ENCODE measurements at places on chromosomes 5 and 9.

- H3K27me3 ChIP-seq: no peaks in the 10 kb centered on the region
- DNase-seq: no peak
- H3K4me3 ChIP-seq: no peak overlapping the region
- H3K4me1 ChIP-seq: no peaks in the 10 kb centered on the region
Observed at GRCh38 chr5:127589309-127590030, 59.4 kb upstream of the CTXN3 start.

DNA sequence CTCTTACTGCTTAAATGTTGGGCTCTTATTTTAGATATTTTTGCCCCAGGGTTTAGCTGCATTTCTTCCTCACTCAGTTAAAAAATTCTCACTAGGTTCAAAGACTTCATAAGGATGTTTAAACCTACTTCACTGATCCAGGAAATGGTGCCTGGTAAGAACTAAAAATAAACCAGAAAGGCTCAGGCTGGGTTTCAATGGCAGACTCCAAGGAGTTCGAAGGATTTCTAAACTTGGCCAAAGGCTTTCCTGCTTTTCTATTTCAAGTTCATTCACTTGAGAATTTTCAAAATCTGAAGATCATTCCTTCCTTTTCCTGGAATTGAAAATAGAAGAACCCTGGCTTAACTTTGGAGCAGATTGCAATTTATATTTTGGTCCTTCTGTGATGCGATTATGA lies 193.0 kb upstream of the MAP1B start:
- no peak overlapping the region for H3K4me3 ChIP-seq
- peak overlapping the region; percentile 77 for H3K27ac ChIP-seq
- no peak for DNase-seq
- H3K27me3 ChIP-seq: no peaks in the 10 kb centered on the region

- H3K27me3 ChIP-seq: no peaks in the 10 kb centered on the region
- DNase-seq: no peak
- no peak overlapping the region for H3K27ac ChIP-seq
Observed at GRCh38 chr9:33241298-33241697, 1.3 kb downstream of the SPINK4 start.

DNA sequence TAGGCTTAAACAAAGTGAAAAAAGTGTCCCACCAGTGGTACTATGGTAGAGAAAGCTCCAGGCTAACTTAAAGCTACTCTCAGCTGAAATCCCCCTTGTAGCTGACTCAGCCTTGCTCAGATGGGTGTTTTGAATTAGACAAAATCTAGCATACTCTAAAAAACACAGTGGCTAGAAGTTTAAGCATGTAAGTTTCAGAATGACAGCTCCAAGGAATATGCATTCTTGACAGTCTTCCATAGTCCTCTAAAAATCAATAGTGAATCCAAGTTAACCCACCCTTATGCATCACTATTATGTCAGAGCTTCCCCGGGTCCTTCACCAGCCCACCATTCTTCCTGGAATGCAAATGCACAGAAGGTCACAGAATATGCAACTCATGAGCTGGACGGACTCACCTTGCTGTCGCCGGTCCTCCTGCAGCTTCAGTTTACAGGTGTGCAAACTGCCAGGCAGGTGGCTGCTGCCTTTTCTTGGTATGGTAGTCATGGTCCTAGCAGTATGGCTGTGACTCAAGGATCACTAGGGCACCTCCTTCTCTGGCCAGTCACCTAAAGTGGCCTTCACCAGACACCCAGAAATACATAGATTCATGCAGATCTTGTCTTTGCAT lies 668 bp downstream of the RANBP3L start:
- no peaks in the 10 kb centered on the region for H3K36me3 ChIP-seq
- peaks cover 10% of the 10 kb centered on the region for H3K4me1 ChIP-seq
- peak overlapping the region; percentile 75 for H3K27ac ChIP-seq
- no peaks in the 10 kb centered on the region for H3K27me3 ChIP-seq

DNA sequence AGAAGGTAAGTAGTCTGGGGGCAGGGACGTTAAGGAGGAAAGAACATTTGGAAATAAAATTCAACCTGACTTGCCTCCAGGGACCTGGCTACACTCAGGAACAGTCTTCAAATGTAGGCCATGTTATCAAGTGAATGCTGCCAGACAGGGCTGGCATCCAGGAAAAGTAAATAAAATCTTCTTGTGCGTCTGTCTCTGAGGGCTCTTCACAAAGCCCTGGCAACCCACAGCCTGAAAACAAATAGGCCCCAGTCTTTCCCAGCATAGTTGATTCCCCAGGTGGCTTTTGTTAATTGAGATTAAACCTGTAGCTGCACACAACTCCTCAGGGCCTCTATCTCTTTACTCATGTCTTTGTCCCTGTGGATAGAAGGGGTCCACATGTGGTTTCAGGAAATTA lies 55.4 kb downstream of the STK32A start:
- DNase-seq: no peak
- H3K4me3 ChIP-seq: no peak overlapping the region
- no peaks in the 10 kb centered on the region for H3K4me1 ChIP-seq
- no peaks in the 10 kb centered on the region for H3K36me3 ChIP-seq
- H3K27me3 ChIP-seq: no peaks in the 10 kb centered on the region
- H3K27ac ChIP-seq: no peak overlapping the region

- H3K4me3 ChIP-seq: no peak overlapping the region
- DNase-seq: no peak
- peaks cover 3% of the 10 kb centered on the region for H3K4me1 ChIP-seq
Observed at GRCh38 chr5:10578869-10579268, 15.0 kb downstream of the ANKRD33B start.

- H3K27me3 ChIP-seq: no peaks in the 10 kb centered on the region
- peaks cover 12% of the 10 kb centered on the region for H3K4me1 ChIP-seq
- H3K27ac ChIP-seq: no peak overlapping the region
- no peak for DNase-seq
- H3K4me3 ChIP-seq: no peak overlapping the region
Observed at GRCh38 chr9:124661271-124661670, 109.8 kb downstream of the NR6A1 start.

GRCh38 chr5:158525663-158526062 lies 574.1 kb downstream of the EBF1 start:
- no peaks in the 10 kb centered on the region for H3K36me3 ChIP-seq
- no peak overlapping the region for H3K27ac ChIP-seq
- no peaks in the 10 kb centered on the region for H3K27me3 ChIP-seq
- peaks cover 4% of the 10 kb centered on the region for H3K4me1 ChIP-seq

DNA sequence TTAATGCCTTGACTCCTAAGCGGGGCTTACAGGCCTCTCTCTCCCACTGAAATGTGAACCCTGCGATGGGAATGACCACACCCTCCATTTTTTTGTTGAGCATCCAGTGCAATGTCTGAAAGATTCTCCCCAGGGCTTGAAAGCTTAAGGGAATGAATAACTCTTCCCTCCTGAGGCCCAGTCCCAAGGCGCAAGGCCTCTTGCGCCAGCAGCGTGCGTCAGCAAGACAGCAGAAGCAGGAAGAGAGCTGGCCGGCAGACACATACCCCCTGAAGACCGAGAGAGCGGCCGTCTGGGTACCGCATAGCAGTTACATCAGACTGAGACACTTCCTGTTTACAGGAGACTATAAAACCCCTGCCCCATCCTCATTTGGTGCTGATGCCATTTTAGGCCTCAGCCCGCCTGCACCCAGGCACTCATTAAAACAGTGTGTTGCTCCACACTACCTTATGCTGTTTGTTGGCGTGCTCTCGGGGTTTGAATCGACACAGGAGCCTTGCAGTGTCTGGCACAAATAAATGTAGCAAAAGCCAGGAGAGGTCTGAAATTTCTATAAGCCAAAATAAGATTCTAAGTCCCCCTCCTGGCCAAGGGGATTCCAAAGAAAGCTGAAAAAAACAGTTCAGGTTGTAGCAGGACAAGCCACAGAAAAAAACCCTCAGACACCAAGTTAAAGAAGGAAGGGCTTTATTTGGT lies 62.3 kb downstream of the GDNF start:
- H3K27me3 ChIP-seq: no peaks in the 10 kb centered on the region
- DNase-seq: no peak
- no peak overlapping the region for H3K27ac ChIP-seq
- H3K4me1 ChIP-seq: no peaks in the 10 kb centered on the region
- no peak overlapping the region for H3K4me3 ChIP-seq

GRCh38 chr5:112119969-112120368 lies 299.1 kb downstream of the EPB41L4A start:
- H3K4me3 ChIP-seq: no peak overlapping the region
- no peak overlapping the region for H3K27ac ChIP-seq
- no peaks in the 10 kb centered on the region for H3K27me3 ChIP-seq
- DNase-seq: no peak
- H3K4me1 ChIP-seq: no peaks in the 10 kb centered on the region

DNA sequence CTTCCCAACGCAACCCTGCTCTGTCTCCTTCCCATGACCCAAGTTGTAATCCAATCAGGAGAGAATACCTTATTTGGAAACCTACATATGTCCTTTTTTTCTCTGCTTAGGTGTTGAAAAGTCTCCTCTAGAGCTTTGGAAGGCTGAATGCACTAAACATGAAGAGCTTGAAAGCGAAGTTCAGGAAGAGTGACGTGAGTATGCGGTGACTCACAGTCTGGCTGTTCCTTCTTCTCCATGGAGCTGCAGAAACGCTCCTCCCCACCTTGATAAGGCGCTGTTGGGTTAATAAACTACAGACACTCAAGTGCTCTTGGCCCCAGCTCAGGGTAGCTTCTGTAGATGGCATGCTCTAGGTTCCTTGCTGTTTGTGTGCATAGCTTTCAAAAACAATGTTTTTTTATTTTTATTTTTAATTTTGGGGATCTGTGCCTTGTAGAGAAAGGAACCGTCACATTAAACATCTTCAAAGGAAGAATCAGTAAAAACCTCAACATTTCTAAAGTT lies 30.7 kb downstream of the RAI14 start:
- peaks cover 91% of the 10 kb centered on the region for H3K4me1 ChIP-seq
- peak; percentile 57 for DNase-seq
- H3K36me3 ChIP-seq: no peaks in the 10 kb centered on the region
- peak overlapping the region; percentile 62 for H3K27ac ChIP-seq

GRCh38 chr9:132791699-132792240 lies 86.3 kb downstream of the AK8 start:
- H3K36me3 ChIP-seq: no peaks in the 10 kb centered on the region
- H3K27me3 ChIP-seq: no peaks in the 10 kb centered on the region
- no peak overlapping the region for H3K27ac ChIP-seq
- DNase-seq: no peak
- H3K4me3 ChIP-seq: no peak overlapping the region

GRCh38 chr5:133904641-133905040 lies 63.8 kb downstream of the C5orf15 start:
- no peaks in the 10 kb centered on the region for H3K36me3 ChIP-seq
- no peak overlapping the region for H3K27ac ChIP-seq
- no peaks in the 10 kb centered on the region for H3K27me3 ChIP-seq
- H3K4me3 ChIP-seq: no peak overlapping the region

- no peak overlapping the region for H3K4me3 ChIP-seq
- H3K27ac ChIP-seq: no peak overlapping the region
- no peak for DNase-seq
Observed at GRCh38 chr5:115351356-115352195, 55.1 kb upstream of the CCDC112 start.

DNA sequence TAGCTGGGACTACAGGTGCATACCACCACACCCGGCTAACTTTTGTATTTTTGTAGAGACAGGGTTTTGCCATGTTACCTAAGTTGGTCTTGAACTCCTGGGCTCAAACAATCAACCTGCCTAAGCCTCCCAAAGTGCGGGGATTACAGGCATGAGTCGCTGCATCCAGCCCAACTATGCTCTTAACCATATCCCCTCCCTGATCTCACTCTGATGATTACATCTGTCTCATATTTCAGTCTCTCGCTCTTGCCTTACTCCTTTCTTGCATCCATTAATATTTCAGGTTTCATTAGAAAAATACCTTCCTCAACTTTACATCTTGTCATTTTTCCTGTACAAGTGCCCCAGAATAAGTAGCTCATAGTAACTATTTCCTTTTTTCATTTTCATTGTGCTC lies 61.0 kb upstream of the BASP1 start:
- H3K27me3 ChIP-seq: no peaks in the 10 kb centered on the region
- no peak for DNase-seq
- no peak overlapping the region for H3K4me3 ChIP-seq
- H3K27ac ChIP-seq: no peak overlapping the region

DNA sequence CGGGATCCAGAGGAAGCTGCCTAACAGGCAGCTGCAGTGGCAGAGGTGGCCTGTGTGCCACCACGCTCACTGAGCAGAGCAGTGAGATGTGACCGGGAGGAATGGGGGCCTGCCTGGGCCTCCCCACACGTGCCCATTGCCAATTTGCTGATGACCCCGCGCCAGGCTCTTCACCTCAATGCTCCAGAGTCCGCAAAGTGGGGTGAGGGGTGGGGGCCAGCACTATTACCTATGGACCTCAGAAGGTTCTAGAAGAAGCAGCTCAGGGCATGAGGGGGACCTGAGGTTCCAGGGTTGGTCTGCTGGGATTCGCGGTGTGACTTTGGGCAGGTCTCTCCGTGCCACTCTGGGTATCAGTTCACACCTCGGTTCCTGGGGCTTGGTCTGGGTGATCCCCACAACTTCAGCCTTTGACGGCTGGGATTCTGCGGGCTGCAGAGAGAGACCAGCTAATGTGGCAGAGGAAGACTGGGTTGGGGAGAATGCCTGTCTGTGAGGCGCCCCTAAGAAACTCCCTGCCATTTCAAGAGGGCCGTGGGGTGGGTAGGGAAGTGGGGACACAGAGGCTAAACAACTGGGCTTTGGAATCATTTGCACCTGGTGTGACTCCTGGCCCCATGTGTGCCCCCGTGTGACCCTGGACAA lies 231.0 kb upstream of the MVB12B start:
- H3K4me1 ChIP-seq: no peaks in the 10 kb centered on the region
- no peak overlapping the region for H3K4me3 ChIP-seq
- H3K36me3 ChIP-seq: no peaks in the 10 kb centered on the region
- H3K27me3 ChIP-seq: no peaks in the 10 kb centered on the region
- no peak for DNase-seq

DNA sequence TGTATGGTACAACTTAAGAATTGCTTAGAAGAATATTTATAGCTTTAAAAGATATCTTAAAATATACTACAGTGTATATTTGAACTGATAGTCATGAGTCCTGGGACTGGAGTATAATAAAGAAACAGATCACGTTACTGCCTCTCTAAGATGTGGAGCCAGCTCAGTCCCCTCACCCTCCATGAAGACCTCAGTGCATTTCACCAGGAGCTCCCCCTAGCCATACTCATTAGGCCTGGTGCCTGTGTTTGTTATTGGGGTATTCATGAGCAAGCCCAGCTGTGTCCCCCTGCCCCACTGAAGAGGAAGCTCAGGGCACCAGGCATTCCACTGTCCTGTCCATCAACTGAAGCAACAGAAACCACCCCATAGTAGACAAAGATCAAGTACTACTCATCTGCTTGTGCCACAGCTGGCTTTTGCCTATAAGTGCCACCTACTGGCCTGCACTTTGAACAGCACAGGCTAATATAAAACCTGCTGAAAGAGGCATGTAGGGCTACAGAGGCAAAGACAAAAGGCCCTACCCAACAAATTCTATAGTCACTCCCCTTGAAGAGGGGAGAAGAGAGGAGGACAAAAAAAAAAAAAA lies 850.2 kb upstream of the NUDT12 start:
- no peaks in the 10 kb centered on the region for H3K4me1 ChIP-seq
- no peak overlapping the region for H3K27ac ChIP-seq
- no peaks in the 10 kb centered on the region for H3K36me3 ChIP-seq
- no peak overlapping the region for H3K4me3 ChIP-seq
- no peaks in the 10 kb centered on the region for H3K27me3 ChIP-seq

- H3K27ac ChIP-seq: no peak overlapping the region
- peaks cover 4% of the 10 kb centered on the region for H3K36me3 ChIP-seq
- no peak overlapping the region for H3K4me3 ChIP-seq
- no peaks in the 10 kb centered on the region for H3K27me3 ChIP-seq
Observed at GRCh38 chr9:36119476-36119875, 17.1 kb upstream of the GLIPR2 start.

All from thoracic aorta (tissue), 2 donors.